ENCODE measurements at places on chromosomes 5 and 9.

DNA sequence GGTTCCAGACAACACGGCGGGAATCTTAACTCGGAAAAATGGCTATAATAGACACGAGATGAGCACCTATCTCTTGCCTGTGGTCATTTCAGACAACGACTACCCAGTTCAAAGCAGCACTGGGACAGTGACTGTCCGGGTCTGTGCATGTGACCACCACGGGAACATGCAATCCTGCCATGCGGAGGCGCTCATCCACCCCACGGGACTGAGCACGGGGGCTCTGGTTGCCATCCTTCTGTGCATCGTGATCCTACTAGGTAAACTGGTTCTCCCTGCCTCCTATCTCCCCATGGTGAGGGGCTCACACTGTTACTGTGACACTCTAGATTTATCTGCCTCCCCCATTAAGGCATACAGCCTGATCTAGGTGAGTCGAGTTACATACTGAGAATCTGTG is 124.2 kb downstream of the CDH6 start:
- no peak for DNase-seq

DNA sequence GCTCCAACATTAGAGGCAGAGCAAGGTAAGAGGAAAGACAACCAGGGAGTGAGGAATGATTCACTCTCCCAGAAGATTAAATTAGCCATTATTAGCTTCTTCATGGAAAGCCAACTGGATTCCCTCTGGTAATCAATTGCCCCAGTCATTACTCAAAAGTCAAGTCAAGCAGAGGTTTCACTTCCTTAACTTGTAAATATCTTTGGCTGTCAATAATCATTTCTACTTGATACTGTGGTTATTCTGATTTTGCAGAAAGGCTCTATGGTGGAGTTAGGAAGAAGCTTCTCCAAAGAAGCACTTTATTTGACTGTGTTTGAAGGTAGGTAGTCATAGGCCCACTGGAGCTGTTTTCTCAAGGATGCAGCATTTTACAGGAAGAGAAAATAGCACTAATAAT is 78.0 kb downstream of the JAKMIP2 start:
- DNase-seq = no peak

- DNase-seq = no peak
Observed at GRCh38 chr5:141692919-141693725, 11.1 kb upstream of the ARAP3 start.

DNA sequence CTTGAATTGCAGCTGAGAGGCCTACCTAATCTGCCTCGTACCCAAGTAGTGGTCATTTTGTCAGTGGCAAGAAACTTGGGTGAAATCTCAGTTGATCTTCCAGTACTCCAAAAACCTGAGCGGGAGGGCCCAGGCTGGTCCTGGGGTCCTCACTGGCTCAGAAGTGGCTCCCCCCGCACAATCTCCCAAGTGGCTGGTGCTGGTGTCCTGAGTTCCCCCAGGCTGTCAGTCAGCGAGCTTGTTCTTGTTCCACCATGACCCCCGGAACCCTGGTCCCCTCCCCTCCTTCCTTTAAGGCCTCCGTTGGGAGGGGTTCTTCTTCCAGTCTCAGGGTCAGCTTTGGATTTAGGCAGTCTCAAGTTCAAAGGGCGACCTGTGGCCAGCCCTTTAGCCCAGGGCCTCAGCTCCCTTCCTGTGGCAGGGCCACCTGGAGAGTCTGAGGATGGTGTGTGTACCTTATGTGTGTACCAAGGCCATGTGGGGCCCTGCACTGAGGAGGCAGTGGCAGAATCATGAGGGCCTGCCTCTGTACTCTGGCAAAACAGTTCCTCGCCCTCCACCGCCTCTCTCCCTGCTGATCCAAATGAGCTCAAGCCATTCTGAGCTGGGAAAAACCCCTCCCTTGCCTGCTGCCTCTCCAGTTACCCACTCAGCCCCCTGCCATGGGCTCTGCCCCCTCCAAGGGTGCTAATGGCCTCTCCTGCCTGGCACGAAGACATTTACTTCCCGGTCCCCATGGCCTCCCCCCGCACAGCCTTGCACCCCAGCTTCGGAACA is 4.5 kb upstream of the DBN1 start:
- no peak for DNase-seq

GRCh38 chr9:37415011-37415719 is 7.3 kb upstream of the GRHPR start:
- DNase-seq = peak; percentile 50

- no peak for DNase-seq
Observed at GRCh38 chr9:37302277-37302676, 120.2 kb upstream of the GRHPR start.

GRCh38 chr9:134617246-134617645 is 24.4 kb upstream of the COL5A1 start:
- DNase-seq = no peak

- DNase-seq = no peak
Observed at GRCh38 chr9:27600256-27600655, 27.0 kb upstream of the C9orf72 start.

- DNase-seq = no peak
Observed at GRCh38 chr5:126971455-126972031, 58.8 kb downstream of the MARCHF3 start.

- DNase-seq = no peak
Observed at GRCh38 chr5:91010090-91010489, 373.0 kb downstream of the ARRDC3 start.

- DNase-seq = no peak
Observed at GRCh38 chr9:76580188-76580587, 121.2 kb downstream of the GCNT1 start.

DNA sequence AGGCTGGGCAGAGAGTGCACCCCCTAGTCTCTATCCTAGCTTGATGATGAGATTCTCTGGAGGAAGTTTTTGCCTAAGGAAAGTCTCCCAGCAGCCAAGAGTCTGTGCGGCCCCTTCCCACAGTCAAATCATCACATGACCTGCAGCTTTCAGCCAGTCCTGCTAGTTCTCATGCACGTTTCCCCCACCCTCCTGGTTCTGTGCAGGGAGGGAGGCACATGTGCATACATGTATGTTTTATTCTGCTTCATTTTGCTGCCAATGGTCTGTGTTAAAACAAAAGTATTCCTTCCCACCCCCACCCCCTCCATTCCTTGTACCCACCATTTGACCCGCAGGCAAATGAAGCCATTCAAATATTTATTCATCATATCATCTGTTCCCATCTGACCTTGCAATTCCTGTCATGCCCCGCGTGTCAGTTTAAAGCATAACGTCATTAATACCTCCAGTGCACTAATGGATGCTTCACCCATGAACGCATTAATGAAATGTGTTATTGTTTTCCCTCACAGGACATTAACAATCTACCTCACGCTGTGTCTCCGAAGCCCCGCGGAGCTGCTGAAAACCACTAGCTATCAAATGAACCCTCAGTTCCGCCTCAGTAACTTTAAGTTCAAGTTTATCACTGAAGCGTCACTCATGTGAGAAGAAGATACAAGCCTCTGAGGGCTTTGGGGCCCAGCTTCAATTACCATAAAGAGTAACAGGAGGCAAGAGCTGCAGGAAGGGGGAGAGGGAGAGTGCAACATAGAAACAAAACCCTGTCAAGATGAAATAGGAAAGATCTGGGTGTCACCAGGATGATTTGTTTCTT is 139.6 kb downstream of the RASEF start:
- DNase-seq = no peak

DNA sequence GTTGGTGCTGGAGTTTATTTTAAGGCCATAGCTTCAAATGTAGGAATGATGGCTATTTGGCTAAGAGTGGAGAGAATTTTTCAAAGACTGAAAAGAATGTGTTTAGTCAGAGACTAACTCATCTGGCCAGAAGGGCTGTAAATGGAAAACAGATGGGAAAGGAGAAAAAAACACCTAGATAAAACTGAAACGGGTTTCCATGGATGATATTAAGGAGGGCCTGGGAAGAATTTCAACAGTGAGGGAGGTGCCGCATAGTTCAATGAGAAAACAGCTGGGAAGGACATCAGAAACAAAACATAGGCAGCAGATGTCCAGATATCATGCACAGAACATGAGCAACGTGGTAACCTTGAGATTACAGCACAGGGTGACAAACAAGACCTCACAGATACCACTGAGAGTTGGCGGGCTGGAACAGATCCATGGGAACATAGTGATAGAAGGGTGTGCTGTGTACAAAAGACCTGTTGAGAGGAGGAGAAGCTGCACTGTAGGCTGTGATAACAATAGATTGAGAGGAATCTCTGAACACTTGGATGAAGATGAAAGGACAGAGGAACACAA is 31.2 kb upstream of the RAD23B start:
- DNase-seq = peak; percentile 74

- DNase-seq = no peak
Observed at GRCh38 chr5:34499001-34499734, 157.0 kb upstream of the RAI14 start.

GRCh38 chr5:54176066-54176830 is 134.1 kb downstream of the ARL15 start:
- DNase-seq = no peak

DNA sequence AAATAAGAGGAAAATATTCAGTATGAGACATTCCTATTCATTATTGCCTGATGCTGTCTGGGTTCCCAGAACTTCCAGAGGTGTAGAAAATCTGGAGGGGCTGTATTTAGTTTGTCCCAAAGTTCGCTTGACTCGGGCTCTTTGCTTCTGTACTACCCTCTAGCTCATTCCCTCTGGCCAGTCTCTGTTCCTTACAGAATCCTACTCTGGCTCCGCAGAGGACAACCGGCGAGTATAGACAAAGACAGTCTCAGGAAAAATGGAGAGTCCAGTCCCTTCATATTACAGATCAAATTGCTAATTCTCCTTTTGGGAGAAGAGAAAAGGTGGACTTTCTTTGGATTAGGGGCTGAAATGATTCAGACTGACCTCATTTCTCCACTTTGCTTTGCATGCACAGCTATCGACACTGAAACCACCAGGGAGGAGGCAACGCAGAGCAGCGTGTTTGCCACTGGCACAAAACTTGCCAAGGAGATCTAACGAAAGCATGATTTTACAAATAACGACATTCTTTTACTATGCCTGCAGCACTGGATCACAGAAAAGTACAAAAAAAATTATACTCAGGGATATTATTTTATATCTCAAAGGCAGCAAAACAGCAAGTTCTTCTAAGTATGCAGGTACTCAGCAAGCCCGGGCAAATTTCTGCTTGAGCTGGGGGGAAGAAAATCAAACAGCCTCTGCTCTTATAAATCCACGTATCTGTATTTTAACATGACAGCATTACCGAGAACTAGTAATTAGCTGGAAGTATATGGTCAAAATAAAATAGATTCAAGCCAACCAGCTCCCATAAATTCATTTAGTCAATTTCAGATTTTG is 279.7 kb downstream of the NPR3 start:
- DNase-seq = no peak

- peak; percentile 69 for DNase-seq
Observed at GRCh38 chr9:33162721-33163311, 4.3 kb downstream of the B4GALT1 start.

GRCh38 chr5:169934990-169935389 is 45.3 kb downstream of the INSYN2B start:
- no peak for DNase-seq

- no peak for DNase-seq
Observed at GRCh38 chr5:676699-677076, 16.5 kb downstream of the TPPP start.

- DNase-seq = no peak
Observed at GRCh38 chr5:52738095-52738506, 49.6 kb upstream of the ITGA1 start.

DNA sequence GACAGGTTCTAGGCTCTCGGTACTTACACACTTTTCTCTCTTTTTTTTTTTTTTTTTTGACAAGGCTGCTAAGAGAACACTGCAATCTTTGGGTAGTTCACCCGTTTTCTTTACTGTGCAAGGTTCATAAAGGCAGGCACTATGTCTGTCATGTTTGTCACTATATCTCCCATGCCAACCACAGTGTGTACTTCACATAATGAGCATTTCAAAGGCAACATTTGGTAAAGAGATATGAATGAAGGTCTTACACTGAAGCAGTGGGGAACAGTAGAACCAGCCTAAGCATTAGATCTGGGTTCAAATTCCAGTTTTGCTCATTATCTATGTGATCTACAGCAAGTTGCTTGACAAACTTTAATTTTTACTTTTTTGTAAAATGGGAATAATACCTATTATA is 1.5 kb upstream of the HMGCR start:
- no peak for DNase-seq

DNA sequence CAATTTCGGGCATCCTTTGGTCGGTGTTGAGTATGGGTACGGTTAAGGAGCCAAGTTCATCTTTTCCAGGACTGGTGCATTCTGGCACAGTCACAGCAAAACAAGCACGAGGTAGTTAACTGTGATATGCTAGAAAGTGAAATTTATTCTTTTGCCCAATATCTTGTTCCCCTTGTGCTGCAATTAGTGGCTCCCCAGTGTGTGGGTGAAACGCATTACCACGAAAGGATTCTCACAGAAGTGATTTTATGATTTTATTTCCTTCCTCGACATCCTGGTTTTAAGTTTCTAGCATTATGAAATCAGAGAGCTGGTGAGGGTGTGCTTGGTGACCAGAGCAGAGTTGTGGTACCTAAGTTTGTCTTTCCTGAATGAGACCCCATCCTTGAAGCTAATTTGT is 1.5 kb downstream of the FRMPD1 start:
- DNase-seq = no peak

DNA sequence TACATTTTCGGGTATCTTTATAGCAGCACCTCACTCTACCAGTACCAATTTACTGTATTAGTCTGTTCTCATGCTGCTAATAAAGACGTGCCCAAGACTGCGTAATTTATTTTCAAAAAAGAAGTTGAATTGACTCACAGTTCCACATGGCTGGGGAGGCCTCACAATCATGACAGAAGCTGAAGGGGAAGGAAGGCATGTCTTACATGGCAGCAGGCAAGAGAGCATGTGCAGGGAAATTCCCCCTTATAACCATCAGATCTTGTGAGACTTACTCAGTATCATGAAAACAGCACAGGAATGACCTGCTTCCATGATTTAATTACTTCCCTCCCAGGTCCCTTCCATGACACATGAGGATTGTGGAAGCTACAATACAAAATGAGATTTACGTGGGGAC is 602.6 kb upstream of the DAB2 start:
- no peak for DNase-seq

DNA sequence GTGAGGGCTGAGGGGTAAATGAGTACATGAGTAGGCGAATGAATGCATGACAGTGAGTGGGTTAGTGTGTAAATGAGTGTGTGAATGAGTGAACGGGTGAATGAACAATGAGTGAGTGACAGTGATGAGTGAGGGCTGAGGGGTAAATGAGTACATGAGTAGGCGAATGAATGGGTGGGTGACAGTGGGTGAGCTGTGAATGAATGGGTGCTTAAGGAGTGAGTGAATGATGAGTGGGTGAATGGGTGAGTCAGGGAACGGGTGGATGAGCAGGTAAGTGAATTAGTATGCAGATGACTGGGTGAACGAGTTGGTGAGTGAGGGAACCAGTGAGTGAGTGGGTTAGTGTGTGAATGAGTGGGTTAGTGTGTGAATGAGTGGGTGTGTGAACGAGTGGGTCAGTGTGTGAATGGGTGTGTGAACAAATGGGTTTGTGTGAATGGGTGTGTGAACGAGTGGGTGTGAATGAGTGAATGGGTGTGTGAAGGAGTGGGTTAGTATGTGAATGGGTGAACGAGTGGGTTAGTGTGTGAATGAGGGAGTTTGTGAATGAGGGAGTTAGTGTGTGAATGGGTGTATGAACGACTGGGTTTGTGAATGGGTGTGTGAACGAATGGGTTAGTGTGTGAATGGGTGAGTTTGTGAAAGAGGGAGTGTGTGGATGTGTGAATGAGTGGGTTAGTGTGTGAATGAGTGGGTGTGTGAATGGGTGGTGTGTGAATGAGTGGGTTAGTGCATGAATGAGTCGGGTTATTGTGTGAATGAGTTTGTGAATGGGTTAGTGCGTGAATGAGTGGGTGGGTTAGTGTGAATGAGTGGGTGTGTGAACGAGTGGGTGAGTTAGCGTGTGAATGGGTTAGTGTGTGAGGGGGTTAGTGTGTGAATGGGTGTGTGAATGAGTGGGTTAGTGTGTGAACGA is 32.9 kb downstream of the NKD2 start:
- no peak for DNase-seq
